ENCODE measurements at places on chromosomes 11 and 22. TPM values are rescaled to one million over a fixed set of nuclear protein-coding genes. Genes with fewer than 3 reads are reported as not detected.

The PRRG4 gene
- 1.9 TPM for total RNA-seq

The PLAAT2 gene
- not detected for total RNA-seq

The KIRREL3 gene
- not detected for total RNA-seq

The NTM gene
- not detected for total RNA-seq

The ROM1 gene
- 2.9 TPM for total RNA-seq

The QSER1 gene
- total RNA-seq = 11.8 TPM

The KRTAP5-1 gene
- total RNA-seq = not detected

The SLC22A8 gene
- not detected for total RNA-seq

The EHBP1L1 gene
- 2.5 TPM for total RNA-seq

The MUC2 gene
- not detected for total RNA-seq
